ENCODE measurements at places on chromosomes 12 and 14.

DNA sequence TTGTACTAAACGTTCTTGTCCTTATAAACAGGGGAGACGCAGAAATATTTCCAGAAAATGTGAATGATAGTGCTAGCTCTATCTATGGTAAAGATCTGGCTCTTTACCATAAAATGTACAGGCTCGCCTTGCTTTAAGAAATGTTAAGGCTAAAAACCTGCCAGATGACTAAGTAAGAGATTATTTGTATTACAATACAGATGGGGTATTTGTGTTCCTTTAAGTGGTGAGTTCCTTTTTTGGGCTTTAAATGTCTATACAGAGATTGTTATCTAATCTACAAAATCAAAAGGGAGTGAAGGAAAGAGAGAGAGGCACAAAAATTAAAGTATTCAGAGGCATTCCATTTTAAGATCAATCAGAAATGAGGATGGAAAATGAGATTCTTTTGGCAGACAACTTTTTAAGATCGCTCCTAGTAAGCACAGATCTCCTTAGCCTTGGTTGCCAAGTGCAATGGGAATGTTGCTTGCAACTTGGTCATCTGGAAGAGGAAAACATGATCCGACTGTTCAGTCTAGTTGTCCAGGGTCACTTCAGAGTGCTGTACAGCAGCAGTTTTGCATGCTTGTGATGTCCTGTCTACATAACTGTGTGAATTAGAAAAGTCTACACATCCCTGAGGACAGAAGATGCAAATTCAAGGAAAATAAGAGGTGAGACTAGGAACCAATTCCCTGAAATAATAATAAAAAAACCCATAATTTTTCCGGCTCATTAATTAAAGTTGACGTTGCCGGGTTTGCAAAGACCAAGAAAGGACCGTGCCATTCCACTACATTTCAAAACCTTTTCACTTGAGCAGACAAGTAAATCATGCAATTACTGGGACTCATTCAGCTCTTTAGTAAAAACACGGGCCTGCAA is 380.8 kb downstream of the EGLN3 start:
- no peak for DNase-seq

- DNase-seq: peak; percentile 18
Measured at GRCh38 chr14:22865424-22866405, 5.8 kb upstream of the LRP10 start.

- no peak for DNase-seq
Measured at GRCh38 chr14:103198131-103199105, 75.2 kb downstream of the TNFAIP2 start.

GRCh38 chr12:64611341-64612284 is 1.3 kb downstream of the RASSF3 start:
- DNase-seq: no peak

DNA sequence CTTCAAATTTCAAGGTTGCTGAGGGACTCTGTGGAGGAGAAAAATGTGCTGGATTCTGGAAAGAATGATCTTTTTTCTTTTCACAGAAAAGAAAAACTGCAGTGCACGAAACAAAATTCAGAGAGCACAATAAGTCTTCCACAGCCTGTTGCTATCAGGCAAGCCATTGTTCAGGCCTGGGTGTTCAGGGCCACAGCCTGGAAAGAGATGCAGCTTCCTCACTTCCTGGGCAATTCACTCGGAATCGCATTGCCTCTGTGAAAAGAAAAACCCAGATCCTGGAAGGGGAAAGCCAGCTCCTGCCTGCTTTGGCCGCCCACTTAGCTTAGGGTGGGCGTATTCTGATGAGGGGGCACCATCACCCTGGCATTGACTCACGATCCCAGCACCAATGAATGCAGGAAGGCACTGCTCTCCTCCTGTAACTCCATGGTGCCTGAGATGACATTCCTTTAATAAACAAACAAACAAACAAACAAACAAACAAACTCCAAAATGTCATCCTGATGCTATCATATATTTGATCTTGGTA is 863.9 kb downstream of the BCL11B start:
- DNase-seq: no peak

DNA sequence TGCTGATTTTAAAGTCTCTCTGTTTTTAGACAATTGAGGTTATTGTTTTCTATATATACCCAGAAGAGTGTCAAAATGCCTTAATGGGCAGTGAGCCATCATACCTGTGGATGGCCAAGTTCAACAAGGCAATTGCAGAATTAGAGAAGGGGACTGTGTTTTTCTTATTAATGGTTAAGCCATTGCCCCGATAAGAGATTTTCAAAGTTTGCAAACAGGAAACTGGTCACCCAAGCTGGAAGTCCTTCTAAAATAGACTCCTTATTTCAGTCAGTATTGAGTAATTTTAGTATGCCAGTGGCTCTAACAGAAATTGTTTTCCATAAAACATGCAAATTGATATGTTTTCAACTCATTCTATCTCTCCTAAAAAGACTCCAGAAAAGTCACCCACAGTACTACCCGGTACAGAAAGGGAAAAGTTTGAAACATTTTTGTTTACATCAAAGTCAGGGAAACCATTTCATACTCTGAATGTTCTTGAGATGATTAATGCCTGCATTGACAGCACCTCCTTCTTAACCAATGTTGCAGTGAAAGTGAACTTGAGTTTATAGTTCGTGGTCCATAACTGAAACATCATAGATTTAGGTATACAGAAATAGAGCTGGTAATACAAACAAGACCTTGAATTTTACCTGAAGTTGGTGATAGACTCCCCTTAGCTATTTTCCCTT is 191.1 kb downstream of the TMX1 start:
- DNase-seq: no peak

All from stimulated activated CD4-positive, alpha-beta T cell treated with anti-CD3 and anti-CD28 coated beads, Interleukin-1b, Interleukin-23, amount 100 ng/mL, for 48 hours (primary cell).